SJCRH30 (cell line): ENCODE measurements at places on chromosomes 16 and 17.
A peak's percentile ranks its signal among the peaks of the same experiment; 100 is the strongest.

- DNase-seq = no peak
These were observed 135.7 kb upstream of the FOXF1 start for GRCh38 chr16:86374603-86375130.

GRCh38 chr17:71338396-71338795, 782.4 kb upstream of the SOX9 start:
- DNase-seq = peak; percentile 39

DNA sequence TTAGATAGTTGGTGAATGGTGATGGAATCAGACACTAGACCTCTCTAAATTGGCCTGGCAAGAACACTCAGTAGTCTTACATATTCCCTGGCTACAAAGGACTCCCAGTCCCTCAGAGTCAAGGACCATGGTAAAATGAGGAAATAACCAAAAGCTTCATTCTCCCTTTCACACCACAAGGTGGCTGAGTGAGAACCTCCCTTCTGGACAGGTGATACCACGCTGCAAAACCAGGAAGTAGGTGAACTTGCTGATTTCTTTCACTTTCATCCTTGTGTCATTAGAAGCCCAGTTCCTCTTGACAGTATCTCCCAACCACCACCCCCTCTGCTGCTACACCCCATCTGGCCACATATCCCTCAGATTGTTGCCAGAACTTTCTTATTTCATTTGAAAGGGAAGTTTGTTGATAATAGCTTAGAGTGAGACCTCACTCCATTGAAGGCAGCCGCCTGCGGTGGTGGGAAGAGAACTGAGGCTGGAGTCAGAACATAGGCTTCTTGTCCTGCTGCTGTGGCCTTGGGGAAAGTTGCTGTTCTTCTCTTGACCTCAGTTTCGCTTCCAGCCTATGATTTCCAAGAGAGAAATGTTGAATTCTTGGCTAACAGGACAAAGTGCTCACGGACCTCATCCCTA, 290.6 kb upstream of the CCL2 start:
- no peak for DNase-seq

GRCh38 chr17:36877771-36878170, 59.5 kb upstream of the LHX1 start:
- DNase-seq = no peak

DNA sequence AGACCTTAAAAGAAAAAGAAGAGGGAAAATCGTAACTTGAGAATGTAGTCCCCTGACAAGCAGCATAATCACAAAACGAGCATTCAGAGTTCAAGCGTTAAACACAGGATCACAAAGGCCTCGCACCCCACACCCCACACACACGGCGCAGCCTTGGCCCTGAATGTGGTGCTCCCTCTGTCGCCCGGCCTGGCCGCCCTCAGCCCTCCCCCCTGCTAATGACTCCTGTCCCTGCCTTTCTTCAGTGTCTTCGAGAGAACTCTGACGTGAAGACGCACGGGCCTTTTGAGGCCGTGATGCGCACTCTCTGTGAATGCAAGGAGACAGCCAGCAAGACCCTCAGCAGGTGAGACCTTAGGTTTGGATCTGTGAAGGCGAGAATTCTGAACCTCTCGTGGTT, 47.5 kb upstream of the ENDOV start:
- no peak for DNase-seq

- DNase-seq = no peak
These were observed 2.8 kb downstream of the IRX5 start for GRCh38 chr16:54933281-54934011.

DNA sequence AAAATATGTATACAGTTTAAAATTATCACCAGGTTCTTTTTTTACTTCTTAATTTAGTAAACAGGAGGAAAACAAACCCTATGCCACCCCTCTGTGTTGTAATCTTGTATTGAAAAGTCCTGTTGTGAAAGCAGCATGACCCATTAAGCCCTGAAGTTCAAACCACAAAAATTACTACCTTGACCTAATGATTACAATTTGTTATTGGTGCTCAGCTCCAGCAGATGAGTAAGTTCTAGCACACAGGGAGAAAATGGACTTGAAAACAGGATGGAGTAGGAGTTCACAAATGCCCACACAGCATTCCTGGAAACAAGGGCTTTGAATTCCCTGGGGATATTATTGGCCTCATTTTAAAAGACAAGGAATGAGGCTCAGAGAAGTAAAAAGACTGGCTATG, 505.8 kb upstream of the ERCC4 start:
- no peak for DNase-seq

DNA sequence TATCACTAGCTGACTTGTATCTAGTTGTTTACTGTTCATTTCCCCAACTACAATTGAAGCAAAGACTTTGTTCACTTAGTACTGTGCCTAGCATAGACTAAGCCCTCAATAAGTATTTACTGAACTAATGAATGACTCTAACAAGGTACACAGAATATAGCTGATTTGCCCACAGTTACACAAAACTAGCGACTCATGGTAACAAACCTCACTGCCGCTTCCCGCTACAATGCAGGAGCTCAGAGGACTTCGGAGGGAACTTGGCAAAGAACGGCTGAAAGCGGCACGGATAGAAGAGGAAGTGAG, 524 bp downstream of the EFTUD2 start:
- DNase-seq = no peak

DNA sequence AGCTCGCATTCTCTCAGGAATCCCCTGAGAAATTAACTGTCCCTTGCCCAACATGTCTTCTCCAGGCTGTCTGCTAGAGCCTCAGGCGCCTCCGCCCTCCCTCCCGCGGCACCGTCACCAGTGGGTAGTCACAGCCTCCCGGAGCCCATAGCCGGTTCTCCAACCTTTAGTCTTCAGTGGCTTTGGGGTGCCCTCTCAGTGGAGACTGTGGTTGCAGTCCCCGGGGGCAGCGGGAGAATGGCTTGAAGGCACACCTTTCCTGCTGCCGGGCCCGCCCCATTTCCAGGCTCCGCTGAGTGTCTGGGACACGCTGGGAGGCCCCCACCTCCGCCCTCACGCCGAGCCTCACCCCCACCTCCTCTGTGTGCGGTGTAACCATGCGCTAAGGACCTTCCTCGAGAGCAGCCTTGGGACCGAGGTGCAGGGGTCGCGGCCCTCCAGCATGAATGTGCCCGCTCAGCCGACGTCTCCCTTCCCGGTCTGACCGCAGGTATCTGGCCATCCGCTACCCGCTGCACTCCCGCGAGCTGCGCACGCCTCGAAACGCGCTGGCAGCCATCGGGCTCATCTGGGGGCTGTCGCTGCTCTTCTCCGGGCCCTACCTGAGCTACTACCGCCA, 1.7 kb downstream of the GALR2 start:
- no peak for DNase-seq

- DNase-seq = no peak
These were observed 33.7 kb downstream of the CPSF4L start for GRCh38 chr17:73227944-73228343.

- no peak for DNase-seq
These were observed 68.2 kb downstream of the KATNIP start for GRCh38 chr16:27618165-27618564.

- no peak for DNase-seq
These were observed 28.0 kb downstream of the CRISPLD2 start for GRCh38 chr16:84847564-84848355.

- no peak for DNase-seq
These were observed 555.3 kb downstream of the MAF start for GRCh38 chr16:79045191-79045590.

GRCh38 chr16:4704491-4704890, 11.1 kb downstream of the NUDT16L1 start:
- no peak for DNase-seq

GRCh38 chr17:7563115-7563869, 1.6 kb downstream of the SENP3 start:
- no peak for DNase-seq

GRCh38 chr16:12188061-12188934, 211.8 kb downstream of the SNX29 start:
- peak; percentile 33 for DNase-seq
